Activated T-helper 2 cell treated with anti-CD3 and anti-CD28 coated beads, Interferon-gamma antibody, Interleukin-2, Interleukin-4, amounts not matched to agents 10 μg/mL and 5 μg/mL and 100 μg/mL, durations not matched to agents 14 hours and 24 hours and 36 hours (primary cell): ENCODE measurements at places on chromosomes 5 and 9.

DNA sequence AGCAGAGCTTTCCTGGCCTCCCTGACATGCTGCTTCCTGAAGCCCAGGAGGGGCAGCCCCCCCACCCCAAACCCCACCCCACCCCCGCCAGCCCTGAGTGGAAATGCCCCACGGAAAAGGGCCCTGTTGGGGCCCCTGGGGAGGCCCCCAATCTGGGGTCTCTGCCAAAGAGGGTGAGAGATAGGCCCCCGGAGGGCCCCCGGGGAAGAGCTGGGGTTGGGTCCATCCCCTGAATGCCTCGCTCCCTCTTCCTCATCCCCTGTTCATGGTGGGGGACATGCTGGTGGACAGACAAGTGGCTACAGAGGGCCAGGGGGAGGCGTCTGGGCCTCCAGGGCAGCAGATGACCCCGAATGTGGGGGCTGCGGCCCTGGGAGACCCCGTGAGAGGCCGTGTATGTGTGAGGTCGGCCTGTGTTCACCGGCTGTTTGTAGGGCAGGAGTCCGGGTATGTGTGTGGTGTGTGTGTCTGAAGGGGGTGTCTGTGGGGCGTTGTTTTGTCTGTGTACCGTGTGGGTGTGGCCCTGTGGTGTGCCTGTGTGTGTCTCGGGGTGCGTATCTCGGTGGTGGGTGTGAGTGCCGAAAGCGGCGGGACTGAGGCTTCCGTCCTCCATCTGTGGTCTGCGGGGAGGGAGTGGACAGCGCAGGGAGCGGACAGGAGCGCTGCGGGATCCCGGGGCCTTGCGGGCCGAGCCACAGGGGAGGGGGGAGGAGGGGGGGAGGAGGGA lies 11.3 kb downstream of the C9orf50 start:
- H3K4me3 ChIP-seq = peak overlapping the region; percentile 79
- peak; percentile 63 for DNase-seq
- no peaks in the 10 kb centered on the region for H3K36me3 ChIP-seq
- H3K4me1 ChIP-seq = peaks cover 28% of the 10 kb centered on the region

GRCh38 chr9:35714579-35715252 lies 17.3 kb downstream of the TLN1 start:
- H3K27me3 ChIP-seq = no peaks in the 10 kb centered on the region
- peaks cover 90% of the 10 kb centered on the region for H3K36me3 ChIP-seq
- H3K4me3 ChIP-seq = no peak overlapping the region
- no peak for DNase-seq

DNA sequence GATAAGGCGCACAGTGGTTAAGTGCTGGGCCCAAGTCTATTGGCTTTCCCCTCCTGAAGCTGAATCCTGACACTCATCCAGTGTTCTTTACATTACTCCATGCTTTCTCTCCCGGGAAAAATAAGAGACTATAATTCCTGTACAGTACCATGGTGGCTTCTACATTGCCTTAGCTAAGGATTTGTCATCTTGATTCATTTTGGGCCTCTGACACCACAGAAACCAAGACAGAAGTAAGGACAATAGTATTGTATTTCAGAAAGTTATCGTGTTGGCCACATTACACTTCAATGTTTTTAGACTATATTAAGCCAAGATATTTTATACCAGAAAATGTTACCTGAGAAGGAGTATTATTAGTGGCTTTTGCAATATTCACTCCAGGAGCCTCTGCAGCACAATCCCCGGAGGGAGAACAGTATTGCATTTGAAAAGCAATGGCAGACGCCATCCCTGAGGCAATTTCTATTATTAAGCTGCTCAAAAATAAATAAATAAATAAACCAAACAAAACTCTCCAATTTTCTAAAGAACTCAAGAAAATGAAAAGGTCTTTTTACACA lies 267.9 kb downstream of the ENC1 start:
- no peak for DNase-seq
- H3K4me3 ChIP-seq = no peak overlapping the region
- H3K27ac ChIP-seq = no peak overlapping the region
- peaks cover 7% of the 10 kb centered on the region for H3K27me3 ChIP-seq

DNA sequence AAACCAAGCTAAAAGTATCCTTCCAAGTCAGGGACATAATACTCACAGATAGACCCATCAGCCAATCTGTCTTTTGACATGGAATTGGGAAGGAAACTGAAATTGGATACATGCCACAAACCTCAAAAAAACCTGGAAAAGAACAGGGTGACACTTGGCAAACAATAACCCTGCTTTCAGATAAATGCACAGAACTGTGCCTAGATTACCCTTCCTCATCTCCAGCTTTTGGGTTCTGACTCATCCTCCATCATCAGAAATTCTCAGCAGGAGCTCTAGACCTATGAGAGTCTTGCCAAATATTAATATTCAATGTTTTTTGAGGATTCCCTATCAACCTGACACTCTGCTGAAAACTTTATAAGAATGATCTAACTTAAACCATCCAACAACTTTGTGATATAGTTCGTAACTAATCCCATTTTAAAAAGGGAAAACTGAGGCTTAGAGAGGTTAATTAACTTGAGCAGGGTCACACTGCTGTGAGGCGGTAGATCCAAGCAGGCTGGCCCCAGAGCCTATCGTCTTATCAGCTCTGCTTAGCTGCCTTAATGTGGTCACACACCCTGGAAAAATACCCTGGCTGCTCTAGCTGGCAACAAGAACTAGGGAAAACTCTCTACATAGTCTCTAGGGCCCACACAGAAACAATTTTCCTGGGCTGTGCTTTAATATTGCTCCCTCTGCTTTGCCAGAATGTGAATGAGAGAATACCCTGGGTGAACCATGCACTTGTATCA lies 157.0 kb upstream of the TRPC7 start:
- no peak overlapping the region for H3K27ac ChIP-seq
- no peaks in the 10 kb centered on the region for H3K36me3 ChIP-seq
- no peak overlapping the region for H3K4me3 ChIP-seq
- no peak for DNase-seq
- no peaks in the 10 kb centered on the region for H3K27me3 ChIP-seq

GRCh38 chr5:20367178-20367577 lies 379.2 kb upstream of the CDH18 start:
- H3K4me3 ChIP-seq = no peak overlapping the region
- no peaks in the 10 kb centered on the region for H3K4me1 ChIP-seq
- no peak for DNase-seq
- no peaks in the 10 kb centered on the region for H3K36me3 ChIP-seq
- H3K27ac ChIP-seq = no peak overlapping the region

- no peak overlapping the region for H3K27ac ChIP-seq
- no peak for DNase-seq
- no peak overlapping the region for H3K4me3 ChIP-seq
These were observed 16.7 kb downstream of the VCAN start for GRCh38 chr5:83488271-83488670.

- no peaks in the 10 kb centered on the region for H3K27me3 ChIP-seq
- no peak for DNase-seq
- peak overlapping the region; percentile 2 for H3K4me3 ChIP-seq
- peak overlapping the region; percentile 91 for H3K27ac ChIP-seq
These were observed 17.0 kb upstream of the CYFIP2 start for GRCh38 chr5:157248821-157249470.

DNA sequence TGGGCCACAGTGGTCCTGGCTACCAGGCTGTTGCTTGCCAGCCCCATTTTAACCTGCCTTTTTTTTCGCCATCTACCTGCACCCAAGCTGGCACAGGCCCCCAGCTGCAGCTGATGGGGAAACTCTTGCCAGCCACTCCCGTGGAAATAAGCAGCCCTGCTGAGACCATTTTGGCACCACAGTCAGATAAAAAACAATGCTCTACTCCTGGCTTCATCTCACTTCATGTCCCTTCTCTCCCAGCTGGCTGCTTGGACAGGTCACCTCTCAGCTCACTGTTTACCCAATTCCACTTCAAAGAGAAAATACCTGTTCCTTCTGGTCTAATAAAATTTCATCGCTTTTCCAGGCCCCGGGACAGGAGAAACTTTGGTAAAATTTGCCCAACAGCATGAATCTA lies 322.6 kb upstream of the SLC30A5 start:
- peaks cover 6% of the 10 kb centered on the region for H3K27me3 ChIP-seq
- no peaks in the 10 kb centered on the region for H3K4me1 ChIP-seq
- H3K27ac ChIP-seq = no peak overlapping the region
- no peak overlapping the region for H3K4me3 ChIP-seq
- no peak for DNase-seq

- H3K36me3 ChIP-seq = no peaks in the 10 kb centered on the region
- H3K27ac ChIP-seq = no peak overlapping the region
- H3K4me1 ChIP-seq = peaks cover 14% of the 10 kb centered on the region
These were observed 162.2 kb downstream of the GADD45G start for GRCh38 chr9:89766991-89767390.

GRCh38 chr5:127586066-127586770 lies 62.7 kb upstream of the CTXN3 start:
- DNase-seq = no peak
- no peak overlapping the region for H3K27ac ChIP-seq
- peaks cover 8% of the 10 kb centered on the region for H3K27me3 ChIP-seq
- H3K36me3 ChIP-seq = no peaks in the 10 kb centered on the region

DNA sequence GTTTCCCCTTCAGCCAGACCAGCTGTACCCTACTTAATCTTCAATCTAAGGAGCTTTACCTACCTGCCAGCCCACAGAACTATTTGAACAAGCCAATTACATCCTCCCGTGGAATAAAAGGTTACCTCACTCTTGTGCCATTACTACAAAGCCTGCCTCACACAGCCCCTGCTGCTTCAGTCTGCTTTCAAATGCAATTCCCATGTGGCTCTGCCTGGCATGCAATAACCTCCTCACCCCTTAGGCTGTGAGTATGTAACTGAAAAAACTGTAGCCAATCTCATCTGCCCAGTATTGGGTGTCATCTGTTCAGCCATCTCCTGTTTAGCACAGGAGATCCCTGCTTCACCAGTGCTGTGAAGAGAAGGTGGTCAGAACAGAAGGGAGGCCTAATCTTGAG lies 6.1 kb upstream of the GCNT1 start:
- DNase-seq = no peak
- peaks cover 34% of the 10 kb centered on the region for H3K36me3 ChIP-seq
- no peak overlapping the region for H3K27ac ChIP-seq
- H3K4me3 ChIP-seq = no peak overlapping the region

GRCh38 chr5:60903356-60903755 lies 41.5 kb downstream of the ERCC8 start:
- H3K27ac ChIP-seq = no peak overlapping the region
- no peak for DNase-seq
- peaks cover 15% of the 10 kb centered on the region for H3K36me3 ChIP-seq
- no peaks in the 10 kb centered on the region for H3K27me3 ChIP-seq
- peaks cover 11% of the 10 kb centered on the region for H3K4me1 ChIP-seq

DNA sequence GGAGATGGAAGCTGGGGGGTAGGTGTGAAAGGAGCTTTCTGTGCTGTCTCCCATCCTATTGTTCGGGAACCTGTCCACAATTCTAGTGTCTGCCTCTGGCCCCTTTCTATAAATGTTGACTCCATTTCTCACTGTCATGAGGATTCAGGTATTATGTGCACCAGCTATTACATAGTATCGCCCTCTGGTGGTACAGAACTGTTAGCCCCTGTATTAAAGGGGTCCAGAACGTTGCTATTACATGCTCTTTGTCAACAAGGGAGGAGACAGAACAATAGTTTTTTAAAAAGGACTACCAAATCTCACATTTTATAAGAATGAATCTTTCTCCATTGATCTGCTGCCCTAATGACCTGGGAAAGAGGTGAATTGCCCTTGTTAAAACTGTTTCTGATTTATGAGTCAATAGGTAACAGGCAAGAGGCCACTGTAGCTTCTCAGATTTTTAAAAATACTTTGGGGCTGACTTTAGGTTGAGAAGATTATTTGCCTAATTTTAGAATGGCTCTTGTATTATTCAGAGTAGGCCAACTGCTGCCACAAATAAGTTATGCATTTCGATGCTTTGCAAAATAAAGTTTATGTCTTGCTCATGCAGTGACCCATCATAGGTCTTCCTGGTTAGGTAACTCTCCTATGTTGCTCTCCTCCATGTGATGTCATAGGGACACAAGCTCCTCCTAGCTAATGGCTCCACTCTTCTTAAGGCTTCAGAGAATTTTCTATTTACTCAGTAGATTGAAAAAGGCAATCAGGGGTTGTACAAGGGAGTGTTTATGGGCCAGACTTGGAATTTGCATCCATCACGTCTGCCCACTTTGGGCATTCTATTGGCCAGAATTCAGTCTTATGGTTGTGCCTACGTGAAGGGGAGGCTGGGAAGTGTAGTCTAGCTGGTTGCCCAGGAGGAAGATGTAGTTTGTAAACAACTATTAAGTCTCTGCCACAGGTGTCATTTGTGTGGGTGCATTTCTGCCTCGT lies 20.8 kb downstream of the DCANP1 start:
- no peaks in the 10 kb centered on the region for H3K36me3 ChIP-seq
- peak; percentile 19 for DNase-seq
- peaks cover 11% of the 10 kb centered on the region for H3K27me3 ChIP-seq
- peaks cover 9% of the 10 kb centered on the region for H3K4me1 ChIP-seq
- H3K4me3 ChIP-seq = no peak overlapping the region

DNA sequence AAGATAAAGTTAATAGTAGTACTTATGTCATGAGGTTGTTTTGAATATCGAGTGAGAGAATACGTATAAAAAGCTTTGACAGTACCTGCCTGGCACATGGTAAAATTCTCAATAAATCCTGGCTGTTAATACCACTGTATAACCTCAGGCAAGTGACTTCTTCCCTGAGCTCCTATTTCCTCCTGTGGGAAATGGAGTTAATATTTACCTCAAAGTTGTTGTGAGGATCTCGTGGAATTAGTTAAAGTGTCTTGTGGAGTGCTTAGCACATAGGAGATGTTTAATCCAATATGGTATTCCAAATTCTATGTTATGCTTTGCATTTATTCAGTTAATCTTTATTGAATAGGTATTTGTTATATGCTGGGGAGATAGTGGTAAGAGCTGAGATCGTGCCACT lies 18.5 kb downstream of the FOCAD start:
- H3K27ac ChIP-seq = no peak overlapping the region
- no peak overlapping the region for H3K4me3 ChIP-seq
- no peaks in the 10 kb centered on the region for H3K36me3 ChIP-seq
- no peaks in the 10 kb centered on the region for H3K27me3 ChIP-seq
- DNase-seq = no peak
- H3K4me1 ChIP-seq = peaks cover 6% of the 10 kb centered on the region

GRCh38 chr9:84325347-84325973 lies 15.1 kb downstream of the SLC28A3 start:
- peaks cover 5% of the 10 kb centered on the region for H3K27me3 ChIP-seq
- no peak for DNase-seq
- no peaks in the 10 kb centered on the region for H3K36me3 ChIP-seq
- no peak overlapping the region for H3K27ac ChIP-seq
- H3K4me3 ChIP-seq = no peak overlapping the region
- no peaks in the 10 kb centered on the region for H3K4me1 ChIP-seq

- no peaks in the 10 kb centered on the region for H3K27me3 ChIP-seq
- no peak for DNase-seq
- no peak overlapping the region for H3K27ac ChIP-seq
- no peaks in the 10 kb centered on the region for H3K36me3 ChIP-seq
- no peaks in the 10 kb centered on the region for H3K4me1 ChIP-seq
These were observed 47.1 kb upstream of the SH3GL2 start for GRCh38 chr9:17531642-17532254.
